ENCODE measurements at places on chromosomes 5 and 9. TPM values are rescaled to one million over a fixed set of nuclear protein-coding genes. Genes with fewer than 3 reads are reported as not detected.

GPR150 gene
- 0.07 TPM for total RNA-seq

GLE1 gene
- total RNA-seq: 32.2 TPM

RANBP17 gene
- total RNA-seq: 3.1 TPM

FAM78A gene
- 1.1 TPM for total RNA-seq

CDH9 gene
- total RNA-seq: not detected

All from A549 treated with CpdA at 1 μM for 4 hours (cell line).